Lung (tissue), 17 donors: ENCODE measurements at places on chromosomes 3 and 15.

- DNase-seq, result peak; percentile 11
Measured at GRCh38 chr3:195698325-195698646, 22.5 kb upstream of the MUC20 start.

DNA sequence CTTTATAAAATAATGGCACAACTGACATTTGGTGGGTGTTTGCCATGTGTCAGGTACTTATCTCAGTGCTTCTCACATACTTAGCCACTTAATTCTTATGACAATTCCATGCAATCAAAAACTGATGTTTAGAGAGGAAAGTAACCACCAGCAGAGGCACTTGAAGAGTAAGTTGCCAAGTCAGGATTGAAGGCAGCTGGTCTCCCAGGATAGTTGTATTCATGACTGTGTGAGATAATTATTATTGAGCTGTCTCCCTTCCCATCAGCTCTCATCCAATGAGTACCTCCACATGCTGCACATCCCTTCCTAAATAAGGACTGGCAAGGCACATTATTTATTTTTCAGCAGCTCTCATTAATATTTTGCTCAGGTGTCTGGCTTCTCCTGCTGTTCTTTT is 4.8 kb downstream of the VEPH1 start:
- DNase-seq, result peak; percentile 45

- no peak for DNase-seq
Measured at GRCh38 chr15:68383161-68384074, 48.5 kb downstream of the ITGA11 start.

DNA sequence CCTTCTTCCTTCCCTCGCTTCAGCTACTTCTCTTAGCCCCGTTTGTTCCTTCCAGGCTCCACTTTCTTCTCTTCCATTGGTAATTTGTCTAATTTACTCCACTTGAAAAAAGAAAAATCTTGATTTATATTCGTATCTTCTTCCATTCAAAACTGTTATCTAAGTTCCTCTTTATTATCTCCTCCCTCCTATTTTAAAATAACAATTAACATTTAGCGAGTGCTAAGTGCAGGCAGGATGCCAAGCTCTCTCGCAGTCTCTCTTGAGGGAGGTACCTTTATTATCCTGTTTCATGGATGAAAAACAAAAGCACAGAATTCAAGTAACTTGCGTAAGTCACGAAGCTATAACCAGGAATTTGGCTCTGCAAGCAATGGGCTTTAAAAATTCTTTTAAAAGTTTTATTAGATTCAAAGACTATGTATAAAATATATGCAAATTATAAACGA is 418.9 kb upstream of the NAALADL2 start:
- peak; percentile 80 for DNase-seq

DNA sequence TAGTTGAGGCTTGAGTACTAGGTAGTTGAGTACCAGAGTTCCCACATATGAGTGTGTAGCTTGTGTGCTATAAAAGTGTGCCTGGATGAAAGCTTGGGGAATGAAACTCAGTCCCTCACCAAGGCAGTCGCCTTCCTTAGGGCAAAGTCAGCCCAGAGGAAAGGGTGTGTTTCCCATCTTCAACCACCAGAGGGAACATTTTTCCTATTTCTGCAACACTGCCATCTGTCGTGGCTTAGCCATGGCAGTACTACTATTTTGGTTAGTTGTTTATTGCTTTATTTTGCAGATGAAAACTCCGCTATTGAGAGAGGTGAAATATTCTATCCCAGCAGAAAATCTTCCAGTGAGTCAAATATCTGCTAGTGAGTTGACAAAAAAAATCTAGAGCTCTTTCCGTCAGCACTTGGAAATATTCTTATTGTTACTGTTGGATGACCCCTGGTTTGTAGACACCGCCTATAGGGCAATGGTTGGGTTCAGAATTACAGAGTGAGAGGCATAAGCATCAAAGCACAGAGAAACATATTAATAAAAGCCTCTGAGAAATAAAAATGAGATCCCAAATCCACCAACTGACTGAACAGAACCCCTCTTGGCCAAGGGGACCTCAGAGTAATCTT is 239.9 kb downstream of the CPNE4 start:
- DNase-seq, result peak; percentile 44

- DNase-seq, result no peak
Measured at GRCh38 chr3:123767009-123767372, 117.1 kb downstream of the MYLK start.

DNA sequence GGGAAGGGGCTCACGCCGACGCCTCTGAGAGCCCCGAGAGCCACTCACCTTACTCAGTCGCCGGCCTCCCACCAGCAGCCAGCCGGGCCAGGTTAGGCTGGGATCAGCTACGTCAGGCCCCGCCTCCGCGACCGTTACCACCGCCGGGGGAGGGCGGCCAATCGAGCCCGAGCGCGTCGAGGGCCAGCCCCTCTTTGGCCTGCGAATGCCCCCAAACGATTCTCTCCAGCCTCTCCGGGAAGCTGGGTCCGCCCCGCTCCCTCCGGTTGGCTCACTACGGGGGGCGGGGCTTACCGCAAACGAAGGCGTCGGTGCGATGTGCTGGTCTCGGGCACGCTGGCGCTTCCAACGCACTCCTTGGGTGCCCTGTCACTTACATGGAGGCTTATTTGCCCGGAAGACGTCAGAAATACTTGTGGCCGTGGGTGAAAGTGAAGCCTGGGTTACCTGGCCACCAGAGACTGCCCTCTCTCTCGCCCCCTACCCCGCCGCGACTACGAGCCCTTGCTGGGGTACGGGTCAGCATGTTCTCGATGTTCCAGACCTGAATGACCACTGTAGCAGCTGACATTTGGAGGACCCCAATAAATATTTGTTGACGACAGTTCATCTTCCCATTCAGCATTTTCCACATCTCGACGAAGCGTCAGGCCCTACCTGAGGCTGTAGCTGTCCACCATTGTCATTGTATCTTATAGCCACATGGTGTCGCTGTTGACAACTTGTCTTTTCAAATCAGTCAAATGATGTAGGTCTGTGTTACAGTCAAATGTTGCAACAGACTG is at the start of gene CEP70:
Gene CEP70 (minus strand): TSS at position 111 of the 785 bp plus-strand sequence. CDS start 21,333 bp downstream, outside the sequence.
- peak; percentile 98 for DNase-seq

- peak; percentile 61 for DNase-seq
Measured at GRCh38 chr15:66838671-66839239, 136.7 kb downstream of the SMAD6 start.

DNA sequence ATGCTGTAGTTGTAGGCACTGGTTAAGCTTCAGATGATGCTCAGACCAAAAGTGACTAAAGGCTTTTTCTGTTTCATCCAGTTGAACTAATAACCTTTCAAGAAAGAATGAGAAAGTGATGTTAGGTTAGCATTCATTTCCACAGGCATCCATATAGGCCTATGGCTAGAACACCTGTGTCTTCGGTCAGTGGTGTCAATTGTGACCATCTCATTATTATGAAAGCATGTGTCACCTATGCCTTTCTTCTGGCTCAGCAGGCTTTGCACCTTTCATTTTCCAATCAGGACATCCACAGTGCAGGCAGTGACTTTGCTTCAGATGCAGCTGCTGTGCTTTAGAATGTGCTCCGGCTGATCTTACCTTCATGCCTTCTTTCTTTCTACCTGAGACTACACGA is 57.9 kb downstream of the B3GNT5 start:
- DNase-seq, result no peak

DNA sequence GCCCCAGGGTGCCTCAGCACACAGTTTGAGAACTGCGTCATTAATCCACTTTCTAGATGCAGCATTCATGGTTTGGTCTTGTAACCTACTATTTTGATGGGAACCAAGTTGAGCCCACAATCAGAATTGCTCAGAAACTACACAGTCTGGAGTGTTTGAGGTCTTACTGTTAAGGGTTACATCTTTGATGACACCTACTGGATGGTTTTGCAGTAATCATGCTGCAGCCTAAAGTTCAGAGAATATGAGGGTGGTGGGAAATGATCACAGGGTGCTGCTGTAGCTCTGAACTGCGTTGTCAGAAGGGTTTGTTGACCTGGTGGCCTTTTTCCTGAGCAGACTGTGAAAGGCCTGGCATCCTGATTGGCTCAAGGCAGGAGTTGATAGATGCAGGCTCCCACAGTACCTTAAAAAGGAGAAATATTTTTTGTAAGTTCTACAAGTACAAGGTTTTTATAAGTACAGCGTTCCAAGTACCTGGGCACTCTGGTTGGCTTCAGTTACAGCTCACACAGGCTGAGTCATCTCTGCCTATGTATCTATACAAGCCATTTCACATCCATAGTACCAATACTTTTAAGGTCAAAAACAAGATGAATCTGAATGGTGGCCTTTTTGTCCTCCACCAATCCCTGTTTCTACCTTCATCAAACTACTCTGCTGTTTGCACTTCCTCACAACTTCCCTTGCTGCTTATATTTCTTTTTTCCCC is 60.5 kb upstream of the ACKR4 start:
- no peak for DNase-seq

DNA sequence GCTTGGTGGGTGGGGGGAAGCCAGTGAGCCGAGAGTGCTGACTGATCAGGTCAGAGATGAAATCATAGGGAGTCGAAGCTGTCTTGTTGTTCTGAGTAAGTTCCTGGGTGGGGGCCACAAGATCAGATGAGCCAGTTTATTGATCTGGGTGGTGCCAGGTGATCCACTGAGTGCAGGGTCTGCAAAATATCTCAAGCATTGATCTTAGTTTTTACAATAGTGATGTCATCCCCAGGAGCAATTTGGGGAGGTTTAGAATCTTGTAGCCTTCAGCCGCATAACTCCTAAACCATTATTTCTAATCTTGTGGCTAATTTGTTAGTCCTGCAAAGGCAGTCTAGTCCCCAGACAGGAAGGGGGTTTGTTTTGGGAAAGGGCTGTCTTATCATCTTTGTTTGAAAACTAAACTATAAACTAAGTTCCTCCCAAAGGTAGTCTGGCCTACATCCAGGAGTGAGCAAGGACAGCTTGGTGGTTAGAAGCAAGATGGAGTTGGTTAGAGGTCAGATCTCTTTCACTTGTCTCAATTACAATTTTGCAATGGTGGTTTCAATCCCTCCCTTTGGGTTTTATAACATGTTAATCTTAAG is 18.7 kb upstream of the MTMR14 start:
- DNase-seq, result no peak

GRCh38 chr15:89781055-89781454 is 4.9 kb downstream of the MESP2 start:
- no peak for DNase-seq

- DNase-seq, result no peak
Measured at GRCh38 chr3:71504250-71505036, 79.1 kb downstream of the FOXP1 start.

- DNase-seq, result no peak
Measured at GRCh38 chr3:140288595-140288994, 353.6 kb downstream of the CLSTN2 start.

- no peak for DNase-seq
Measured at GRCh38 chr3:149726716-149727407, 25.4 kb downstream of the COMMD2 start.

- DNase-seq, result peak; percentile 58
Measured at GRCh38 chr15:29270169-29270955, 740 bp upstream of the NSMCE3 start.

GRCh38 chr3:127825756-127826155 is 3.4 kb upstream of the MGLL start:
- no peak for DNase-seq

DNA sequence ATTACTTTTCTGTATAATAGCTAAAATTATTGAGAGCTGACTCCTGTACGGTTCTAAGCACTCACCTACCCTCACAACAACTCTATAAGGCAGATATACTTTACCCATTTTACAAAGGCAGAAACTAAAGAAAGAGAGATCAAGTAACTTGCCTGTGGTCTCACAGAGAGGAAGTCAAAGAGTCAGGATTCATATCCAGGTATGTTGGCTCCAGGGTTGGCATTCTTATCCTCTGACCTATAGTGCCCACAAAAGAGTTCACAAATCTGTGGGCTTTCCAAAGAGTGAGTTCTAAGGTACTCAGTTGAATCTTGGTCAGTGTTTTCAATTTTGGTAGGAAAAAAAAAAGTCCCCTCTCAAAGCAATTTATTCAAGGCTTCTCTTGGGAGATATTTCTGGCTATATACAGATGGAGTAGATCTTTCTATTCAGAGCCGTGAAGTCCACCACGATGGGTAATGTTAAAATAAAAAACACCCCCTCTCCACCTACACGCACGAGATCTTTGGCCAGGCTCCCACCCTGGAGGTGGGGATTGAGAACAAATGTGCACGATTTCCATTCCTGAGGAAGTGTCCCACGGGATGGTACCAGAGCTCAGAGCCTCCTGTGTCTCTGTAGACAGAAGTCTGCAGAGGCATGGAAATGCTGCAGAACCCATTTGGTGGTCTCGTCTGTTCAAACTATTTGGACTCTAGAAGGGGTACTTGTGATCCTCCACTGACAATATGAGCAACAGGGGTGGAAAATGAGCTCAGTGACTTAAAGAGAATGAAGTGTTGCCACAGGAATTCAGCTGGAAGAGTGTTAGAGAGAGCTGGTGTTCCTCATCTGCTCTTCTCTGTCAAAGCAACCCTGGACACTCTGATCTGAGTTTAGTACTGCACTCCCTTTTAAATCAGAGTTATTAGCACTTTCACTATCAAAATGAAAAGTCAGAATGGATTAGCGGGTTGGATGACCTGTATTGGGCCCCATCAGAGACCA is 212.1 kb upstream of the EIF1B start:
- no peak for DNase-seq

GRCh38 chr15:90539789-90540188 is 10.1 kb downstream of the CRTC3 start:
- no peak for DNase-seq

DNA sequence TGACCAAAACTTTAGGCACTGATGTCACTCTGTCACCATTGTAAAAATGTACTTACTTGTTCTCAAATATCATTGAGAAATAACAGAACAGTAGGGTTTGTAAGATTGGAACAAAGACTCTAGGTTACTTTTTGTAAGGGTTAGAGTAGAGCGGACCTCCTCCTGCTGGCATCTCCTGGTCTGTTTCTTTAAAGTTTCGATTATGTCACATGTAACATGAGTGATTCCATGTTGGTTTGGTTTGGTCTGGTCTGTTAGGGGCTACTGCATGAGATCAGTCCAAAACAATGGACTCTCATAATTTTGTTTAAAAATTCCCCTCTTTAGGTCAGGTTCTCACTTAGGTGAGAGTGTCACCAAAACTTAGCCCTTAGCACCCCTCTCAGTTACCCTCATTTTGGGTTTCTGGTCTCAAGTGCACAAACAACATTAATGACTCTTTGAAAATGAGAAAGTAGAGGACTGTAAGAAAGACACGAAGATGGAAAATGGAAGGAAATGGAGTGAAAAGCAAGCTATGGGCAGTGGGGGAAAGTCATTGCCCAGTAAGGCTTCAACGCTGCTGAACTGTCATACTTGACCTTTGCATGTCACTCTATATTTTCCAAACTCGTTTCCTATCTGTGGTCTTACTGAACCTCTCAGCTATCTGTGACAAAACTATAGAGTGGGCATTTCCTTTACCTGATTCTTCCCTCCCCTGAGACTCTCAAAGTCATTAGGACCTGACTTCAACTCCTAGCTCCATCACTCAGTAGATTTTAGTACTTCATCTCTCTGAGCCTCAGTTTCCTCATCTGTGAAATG is 52.7 kb downstream of the LDHAL6B start:
- no peak for DNase-seq
